ENCODE measurements at places on chromosomes 3 and 15.

- no peak for DNase-seq
Measured at GRCh38 chr3:138498991-138499390, 64.6 kb downstream of the ESYT3 start.

DNA sequence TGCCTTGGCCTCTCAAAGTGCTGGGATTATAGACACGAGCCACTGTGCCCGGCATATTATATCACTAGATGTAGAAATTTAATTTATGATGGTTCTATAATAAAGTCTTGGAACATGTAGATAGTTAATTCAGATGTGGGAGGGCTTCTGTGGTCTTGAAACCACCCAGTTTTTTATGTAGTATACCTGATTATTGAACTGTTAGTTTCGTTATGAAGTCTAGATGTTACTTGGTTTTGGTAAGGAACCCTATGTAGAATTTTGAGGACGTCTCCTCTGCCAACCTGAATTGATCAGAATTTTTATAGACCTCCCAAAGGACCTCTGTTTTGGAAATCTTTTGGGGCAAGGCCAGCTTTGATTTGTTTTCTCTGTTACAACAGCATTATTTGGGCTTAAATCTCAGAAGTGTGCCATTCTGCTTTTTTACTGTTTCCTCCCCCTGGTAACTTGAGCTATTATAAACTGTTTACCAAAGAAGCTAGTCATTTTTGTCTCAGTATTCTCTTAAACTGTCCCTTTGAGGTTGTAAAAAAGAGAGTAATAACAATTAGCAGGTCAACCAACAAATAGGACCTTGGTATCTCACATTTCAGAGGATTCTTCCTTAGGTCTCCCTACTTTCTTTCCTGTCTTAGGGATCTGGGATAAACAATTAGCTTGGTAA lies 20.8 kb downstream of the AKAP13 start:
- DNase-seq, result no peak

DNA sequence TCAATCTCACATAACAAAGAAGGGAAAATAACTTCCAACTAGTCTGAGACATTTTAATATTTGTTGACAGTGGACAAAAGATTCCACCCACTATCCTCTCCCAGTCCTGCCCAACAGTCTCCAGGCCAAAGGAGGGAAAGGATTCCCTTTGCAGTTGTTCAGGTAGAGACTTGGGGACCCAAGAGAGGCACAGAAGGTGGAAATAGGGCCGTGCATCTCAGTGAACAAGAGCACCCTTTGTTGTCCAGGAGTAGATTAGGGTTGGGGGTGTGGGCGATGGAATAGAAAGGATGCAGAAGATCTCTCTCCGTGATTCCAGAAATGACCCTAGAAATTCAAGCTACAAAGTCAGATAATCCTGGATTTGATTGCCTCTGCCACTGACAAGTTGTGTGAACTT lies 44.8 kb upstream of the TRA2B start:
- no peak for DNase-seq

DNA sequence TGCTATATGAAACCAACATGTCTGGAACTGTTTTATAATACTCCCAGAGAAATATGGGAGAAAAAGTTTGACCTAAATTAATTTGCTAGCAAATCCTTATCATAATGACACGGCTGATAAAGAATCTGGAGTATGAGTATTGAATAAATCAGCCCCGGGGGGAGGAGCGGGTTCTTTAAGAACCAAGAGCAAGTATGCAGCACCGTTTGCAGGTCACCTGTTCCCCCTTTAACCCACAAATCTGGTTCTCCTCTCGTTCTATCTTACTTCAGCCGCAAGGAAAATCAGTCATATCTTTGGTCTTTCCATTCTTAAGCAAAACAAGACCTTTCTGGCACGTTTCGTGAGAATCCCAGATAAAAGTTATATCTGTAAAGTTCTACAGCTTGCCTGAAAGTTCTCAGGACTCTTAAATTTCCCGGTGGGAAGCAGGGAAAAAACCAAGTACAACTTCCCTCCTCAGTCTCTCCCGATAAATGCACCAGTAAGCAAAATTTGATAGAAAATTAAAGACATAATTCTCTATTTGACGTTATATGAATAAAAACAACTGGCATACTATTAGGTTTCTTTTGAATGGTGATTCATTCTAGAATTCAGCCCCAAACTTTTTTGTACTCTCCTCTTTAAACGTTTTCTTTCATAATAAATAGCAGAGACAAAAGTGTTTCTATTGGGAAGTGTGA lies 348.6 kb downstream of the ZBBX start:
- DNase-seq, result no peak

- DNase-seq, result no peak
Measured at GRCh38 chr3:100975714-100976113, 17.5 kb downstream of the ABI3BP start.

DNA sequence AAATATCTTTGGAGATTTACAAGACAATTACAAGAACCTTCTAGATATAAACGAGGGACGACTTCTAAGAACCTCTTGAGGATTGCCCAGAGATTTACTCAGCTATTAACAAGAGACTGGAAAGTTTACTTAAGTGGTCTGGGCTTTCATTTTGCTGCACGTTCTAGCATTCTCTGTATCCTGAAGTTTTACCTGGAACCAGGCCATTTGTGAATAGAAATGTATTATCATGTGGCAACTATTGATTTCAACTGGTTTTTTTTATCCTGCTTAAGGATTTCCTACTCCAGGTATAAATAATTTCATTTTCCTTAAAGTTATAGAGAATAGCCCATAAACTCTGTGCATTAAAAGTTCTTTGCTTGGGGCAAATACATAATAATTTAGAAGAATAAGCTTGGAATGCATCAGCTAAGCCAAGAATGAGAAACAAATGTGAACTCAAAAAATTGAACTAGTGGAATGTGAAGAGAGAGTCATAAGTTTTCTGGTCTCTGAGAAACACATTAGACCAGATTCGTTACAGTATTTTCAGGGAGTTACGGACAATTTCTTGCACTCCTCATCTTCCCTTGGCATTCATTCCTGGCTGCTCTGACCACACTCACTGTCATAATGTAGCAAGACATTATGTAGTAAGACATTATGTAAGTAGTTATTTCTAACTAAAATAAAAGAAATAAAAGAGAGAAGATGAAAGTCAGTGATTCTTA lies 1.3 kb downstream of the AQP9 start:
- DNase-seq, result no peak

DNA sequence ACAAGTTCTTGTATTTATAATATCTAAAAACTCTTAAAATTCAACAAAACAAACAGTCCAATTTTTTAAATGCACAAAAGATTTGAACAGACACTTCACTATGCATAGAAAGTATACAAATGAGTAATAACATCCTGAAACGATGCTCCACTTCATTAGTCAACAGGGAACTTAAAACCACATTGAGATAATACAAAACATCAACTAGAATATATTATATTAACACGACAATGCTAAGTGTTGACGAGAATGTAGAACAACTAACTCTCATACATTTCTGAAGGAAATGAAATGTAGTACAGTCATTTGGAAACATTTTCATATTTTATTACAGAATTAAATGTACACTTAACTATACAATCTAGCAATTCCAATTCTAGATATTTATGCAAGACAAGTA lies 93.4 kb downstream of the IGSF11 start:
- DNase-seq, result no peak

DNA sequence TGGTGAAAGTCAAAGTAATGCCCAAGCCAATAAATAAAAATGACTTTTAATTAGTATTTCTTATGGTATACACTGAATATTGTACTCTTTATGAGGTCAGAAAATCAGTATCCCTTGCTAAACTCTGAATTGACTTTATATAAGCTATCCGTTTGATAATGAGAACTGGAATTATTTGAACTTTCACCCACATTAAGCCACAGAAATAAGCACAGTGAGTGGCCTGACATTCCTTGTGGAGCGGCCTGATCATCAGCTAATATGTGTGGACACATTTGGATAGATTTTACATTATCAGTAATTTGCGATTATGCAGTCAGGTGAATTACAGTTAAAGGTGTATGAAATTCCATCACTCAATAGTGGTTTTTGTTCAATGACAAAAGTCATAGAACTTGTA lies 136.0 kb upstream of the CBLB start:
- no peak for DNase-seq

DNA sequence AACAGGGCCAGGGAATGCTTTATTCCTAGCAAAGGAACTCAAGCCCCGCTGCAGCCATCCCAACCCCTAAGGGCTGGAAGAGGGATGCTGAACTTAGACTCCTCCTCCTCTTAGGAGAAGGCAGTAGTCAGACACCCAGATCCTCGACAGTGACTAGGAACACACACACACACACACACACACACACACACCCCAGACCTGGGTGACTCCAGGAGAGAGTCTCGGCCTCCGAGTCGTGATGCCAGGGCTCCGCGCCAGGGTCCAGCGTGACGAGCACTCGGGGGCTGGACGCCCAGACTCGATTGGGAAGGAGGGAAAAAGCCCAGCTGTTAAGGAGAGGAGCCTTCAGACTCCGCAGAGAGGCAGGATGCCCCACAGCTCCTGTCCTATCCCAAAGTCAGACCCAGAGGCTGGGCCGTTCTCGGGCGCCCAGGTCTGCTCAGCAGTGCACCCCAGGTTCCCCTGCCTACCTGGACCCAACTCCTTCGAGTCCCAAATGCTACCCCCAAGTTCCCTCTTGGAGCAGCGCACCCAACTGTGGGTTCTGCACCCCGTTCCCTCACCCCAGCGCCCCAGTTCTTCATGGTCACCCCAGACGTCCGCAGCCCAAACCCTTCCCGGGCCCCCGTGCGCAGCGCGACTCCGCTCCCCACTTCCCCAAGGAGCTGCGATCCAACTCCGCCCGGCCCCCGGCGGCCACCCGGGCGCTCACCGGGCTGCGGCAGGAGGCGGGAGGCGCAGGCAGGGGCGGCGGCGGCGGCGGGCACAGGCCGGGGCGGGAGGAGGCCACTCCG lies 421 bp downstream of the BMF start:
- DNase-seq, result no peak

DNA sequence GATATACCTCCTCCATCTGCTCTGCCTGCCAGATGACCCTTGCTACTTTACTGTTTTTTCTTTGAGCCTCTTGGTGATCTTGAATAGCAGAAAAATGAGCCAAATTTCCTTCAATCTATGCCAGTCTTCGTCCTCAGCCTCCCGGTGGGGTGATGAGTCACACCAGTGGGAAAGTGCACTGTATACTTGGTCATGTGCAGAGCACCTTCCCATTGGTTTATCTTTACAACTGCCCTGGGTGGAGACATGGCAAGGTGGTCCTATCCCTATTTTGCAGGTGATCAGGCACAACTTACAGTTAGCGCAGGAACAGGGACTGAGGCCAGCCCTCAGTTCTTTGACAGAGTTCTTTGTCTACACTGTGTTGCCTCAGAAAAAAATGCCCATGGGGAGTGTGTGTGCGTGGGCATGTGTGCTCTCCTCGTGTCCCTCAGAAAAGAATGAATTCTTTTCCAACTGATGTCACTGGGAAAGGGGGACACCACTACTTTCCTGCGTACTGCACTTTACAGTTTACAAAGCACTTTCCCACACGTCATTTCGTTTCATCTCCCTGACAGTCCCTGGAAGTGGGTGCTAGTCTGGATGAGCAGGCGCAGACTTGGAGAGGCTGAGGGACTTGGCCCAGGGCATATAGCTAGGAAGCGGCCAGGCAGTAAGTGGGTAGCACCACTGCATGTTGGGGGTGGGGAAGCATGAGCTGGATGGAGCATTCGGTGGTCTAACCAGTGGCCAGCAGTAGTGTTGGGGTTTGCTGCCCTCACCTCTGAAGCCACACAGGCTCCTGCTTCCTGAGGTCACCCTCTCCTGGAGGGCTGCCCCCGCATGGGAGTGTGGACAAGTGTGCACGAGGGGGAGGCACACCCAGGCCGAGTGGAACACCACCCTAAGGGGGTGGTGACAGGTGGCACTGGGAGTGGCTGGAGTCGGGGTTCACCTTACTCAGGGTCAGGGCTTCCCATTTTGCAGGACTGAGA lies 24.1 kb downstream of the SMAD3 start:
- no peak for DNase-seq

DNA sequence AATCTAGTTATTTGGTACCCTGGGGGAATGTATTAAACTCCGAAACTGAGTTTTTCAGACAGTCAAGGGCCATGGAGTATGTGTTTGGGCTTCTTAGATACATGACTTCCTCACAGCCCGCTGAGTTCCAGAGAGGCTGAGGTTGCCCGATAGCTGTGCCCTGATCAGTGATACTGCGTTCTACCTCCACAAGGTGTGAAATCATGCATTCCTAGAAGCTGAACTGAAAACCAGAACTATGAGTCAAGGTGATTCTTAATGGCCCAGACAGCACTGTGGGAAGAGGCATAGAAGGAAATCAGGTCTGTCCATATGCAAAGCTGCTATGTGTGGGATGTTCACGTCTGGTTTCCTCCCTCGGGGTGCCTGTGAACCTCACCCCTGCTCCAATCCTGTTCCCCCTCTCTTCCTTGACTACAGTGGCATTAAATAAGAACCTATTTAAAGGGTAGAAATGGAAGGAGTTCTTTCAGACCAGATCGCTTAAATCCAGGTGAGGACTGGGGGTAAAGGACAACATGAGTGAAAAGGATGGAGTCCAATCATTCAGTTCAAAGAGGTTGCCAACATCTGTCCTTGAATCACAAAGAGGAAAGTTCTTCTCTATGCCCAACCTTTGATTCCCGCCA lies 74.3 kb downstream of the MYO1E start:
- DNase-seq, result peak; percentile 23

GRCh38 chr15:92021792-92022191 lies 168.3 kb downstream of the SLCO3A1 start:
- no peak for DNase-seq

- DNase-seq, result no peak
Measured at GRCh38 chr3:89571298-89571697, 463.9 kb downstream of the EPHA3 start.

- DNase-seq, result no peak
Measured at GRCh38 chr3:118126751-118127150, 907.9 kb downstream of the IGSF11 start.

DNA sequence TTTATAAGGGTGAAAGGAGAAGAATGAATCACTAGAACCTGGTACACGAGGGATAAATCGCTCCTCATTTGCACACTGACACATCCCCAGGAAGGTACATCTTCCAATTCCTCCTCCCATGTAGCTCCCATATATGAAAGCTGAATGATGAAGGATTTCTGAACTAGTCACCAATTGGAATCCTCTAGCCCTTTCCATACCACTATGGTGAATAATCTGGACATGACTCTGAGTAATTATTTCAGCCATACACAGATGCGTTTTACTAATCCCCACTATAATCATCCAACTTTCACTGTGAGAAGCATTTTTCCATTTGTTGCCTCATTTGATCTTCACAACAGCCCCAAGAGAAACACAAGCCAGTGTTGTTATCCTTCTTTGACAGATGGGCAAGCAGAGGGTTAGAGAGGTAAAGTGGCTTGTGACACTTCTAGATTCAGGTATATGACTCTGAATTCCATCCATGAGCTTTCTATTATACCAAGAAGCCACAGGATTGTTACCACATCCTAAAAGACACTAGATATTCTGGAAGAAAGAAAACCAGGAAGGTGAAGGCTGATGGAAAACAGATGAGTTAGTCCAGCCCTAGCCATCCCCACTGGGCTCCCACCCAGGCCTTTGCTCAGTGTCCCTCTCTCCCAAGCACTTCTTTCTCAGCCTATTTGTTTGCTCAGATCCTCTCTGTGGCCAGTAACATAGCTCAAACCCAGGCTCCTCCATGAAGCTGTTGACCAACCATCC lies 22.2 kb upstream of the BCL6 start:
- DNase-seq, result no peak

All from NCI-H526 treated with DMSO at 0.1 percent for 48 hours (cell line).